ENCODE measurements at places on chromosomes 2 and 18.

- DNase-seq: no peak
These were observed 155.1 kb upstream of the FSHR start for GRCh38 chr2:49309461-49309860.

DNA sequence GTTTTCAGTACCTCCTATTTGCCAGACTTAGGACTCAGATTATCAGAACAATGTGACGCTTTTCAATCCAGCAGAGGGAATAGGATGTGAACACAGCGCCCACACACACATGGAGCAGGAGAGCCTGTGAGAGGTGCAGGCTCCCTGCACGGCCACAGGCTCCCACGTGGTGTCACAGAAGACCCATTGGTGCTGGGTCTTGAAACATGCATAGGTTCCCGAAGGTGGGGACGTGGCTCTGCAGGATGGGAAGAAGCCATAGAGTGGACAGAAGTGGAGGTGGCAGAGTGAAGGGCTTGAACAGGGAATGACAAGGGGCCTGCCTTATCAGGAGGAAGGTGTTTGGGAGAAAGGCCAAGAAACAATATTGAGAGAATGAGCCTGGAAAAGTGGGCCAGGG lies 78.5 kb upstream of the BCL2L11 start:
- DNase-seq: no peak

DNA sequence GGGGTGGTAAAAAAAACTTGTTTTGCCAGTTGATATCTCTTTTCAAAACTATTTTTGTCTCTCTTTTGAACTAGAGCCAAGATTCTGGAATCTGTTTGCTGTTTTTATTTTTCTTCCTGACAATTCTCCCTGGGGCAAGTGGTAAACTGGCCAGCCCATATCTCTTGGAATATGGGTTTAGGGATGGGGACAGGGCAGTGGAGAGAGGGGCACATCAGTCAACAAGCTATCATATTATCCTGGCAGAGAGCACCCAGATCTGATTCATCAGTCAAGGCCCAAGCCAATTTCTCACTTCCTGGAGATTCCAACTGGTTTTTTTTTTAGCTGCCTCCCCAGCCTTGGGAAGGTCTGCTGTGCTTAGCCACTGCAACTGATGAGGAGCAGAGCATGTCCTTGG lies 52.3 kb downstream of the ARHGAP28 start:
- DNase-seq: no peak

DNA sequence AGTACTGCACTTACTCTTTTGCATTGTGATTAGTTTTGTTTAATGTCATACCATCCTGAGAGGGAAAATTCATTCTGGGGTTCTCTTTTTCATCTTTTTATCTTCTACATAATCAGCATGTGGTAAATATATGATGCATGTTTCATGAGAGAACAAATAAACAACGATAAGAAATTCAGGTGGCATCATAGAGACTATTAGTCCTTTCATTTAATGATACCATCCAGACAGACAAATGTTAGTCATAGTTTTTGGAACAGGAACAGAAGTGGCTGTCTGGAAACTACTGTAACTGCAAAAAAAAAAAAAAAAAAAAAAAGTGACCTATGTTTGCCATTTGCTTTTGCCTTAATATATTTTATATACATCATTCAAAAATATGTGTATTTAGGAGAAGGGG lies 761.0 kb downstream of the EPHA4 start:
- DNase-seq: no peak

DNA sequence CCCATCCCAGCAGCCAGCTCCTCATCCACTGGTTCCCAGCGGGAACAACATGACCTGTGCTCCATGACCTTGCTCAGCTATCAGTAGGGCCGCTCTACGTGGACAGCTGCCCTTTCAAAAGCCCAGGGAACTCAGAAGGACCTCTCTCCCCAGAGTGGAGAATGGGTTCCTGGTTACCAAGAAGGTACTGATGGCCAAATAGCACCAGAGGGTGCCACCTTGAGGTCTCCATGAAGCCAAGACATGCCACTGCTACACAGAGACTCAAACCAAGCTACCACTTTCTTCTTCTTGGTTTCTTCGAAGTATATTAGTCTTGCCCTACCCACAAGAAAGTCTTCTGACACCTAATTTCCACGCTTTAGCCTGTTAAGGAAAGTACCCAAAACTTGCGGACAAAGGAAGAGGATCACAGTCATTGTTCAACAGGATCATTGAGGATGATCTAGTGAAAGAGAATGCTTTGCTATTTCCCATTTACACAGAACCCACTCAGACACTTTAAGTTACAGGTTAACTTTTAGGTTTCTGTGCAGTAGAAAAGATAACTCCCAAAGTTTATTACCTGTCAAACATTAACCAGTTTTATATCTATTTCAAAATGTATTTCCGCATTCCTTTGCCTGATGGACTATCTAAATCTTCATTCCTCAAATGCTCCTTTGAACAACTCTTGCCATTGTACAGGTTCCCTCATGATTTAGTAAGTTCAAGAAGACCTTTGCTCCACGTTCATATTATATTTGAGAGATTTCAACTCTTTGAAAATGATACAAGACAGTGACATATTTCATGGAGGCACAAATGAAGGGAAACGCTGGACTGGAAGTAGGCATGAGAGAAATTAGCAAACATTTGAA lies 102.2 kb downstream of the ALPK2 start:
- no peak for DNase-seq

GRCh38 chr2:224910574-224910925 lies 131.7 kb downstream of the DOCK10 start:
- no peak for DNase-seq

- DNase-seq: no peak
These were observed 186.0 kb downstream of the AFF3 start for GRCh38 chr2:99956232-99957030.

GRCh38 chr2:221205103-221205673 lies 366.9 kb downstream of the EPHA4 start:
- DNase-seq: no peak

GRCh38 chr18:79844999-79845563 lies 47.3 kb downstream of the KCNG2 start:
- DNase-seq: no peak

- no peak for DNase-seq
These were observed 78.6 kb upstream of the RPRM start for GRCh38 chr2:153557211-153557610.

DNA sequence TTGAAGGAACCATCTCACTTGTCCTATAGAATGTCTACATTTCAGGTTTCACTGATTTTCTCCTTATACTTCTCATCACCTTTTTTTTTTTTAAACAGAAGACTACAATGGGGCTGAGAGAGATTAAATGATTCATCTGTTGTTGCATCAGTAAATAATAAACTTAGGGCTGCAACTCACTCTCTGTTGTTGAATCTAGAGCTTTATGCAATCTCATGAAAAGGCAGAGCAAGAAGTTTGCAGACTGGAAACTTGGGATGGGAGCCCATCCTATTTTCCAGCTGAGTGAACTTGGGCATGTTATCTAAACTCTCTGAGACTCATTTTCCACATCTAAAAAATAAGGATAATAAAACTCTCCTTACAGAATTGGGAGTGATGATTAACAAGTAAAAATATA lies 58.4 kb downstream of the PDE1A start:
- DNase-seq: no peak

Measured in stimulated activated CD4-positive, alpha-beta T cell treated with anti-CD3 and anti-CD28 coated beads, Interleukin-4, amount 100 ng/mL, for 4 hours (primary cell).